ENCODE measurements at places on chromosomes 3 and 15. TPM values are rescaled to one million over a fixed set of nuclear protein-coding genes. Genes with fewer than 3 reads are reported as not detected.

The MYH15 gene
- total RNA-seq = 0.18 TPM

The AGBL1 gene
- not detected for total RNA-seq

The SEMA6D gene
- total RNA-seq = not detected

The CAND2 gene
- 5.0 TPM for total RNA-seq

The SLC12A1 gene
- not detected for total RNA-seq

The GOLGA6D gene
- not detected for total RNA-seq

DNA sequence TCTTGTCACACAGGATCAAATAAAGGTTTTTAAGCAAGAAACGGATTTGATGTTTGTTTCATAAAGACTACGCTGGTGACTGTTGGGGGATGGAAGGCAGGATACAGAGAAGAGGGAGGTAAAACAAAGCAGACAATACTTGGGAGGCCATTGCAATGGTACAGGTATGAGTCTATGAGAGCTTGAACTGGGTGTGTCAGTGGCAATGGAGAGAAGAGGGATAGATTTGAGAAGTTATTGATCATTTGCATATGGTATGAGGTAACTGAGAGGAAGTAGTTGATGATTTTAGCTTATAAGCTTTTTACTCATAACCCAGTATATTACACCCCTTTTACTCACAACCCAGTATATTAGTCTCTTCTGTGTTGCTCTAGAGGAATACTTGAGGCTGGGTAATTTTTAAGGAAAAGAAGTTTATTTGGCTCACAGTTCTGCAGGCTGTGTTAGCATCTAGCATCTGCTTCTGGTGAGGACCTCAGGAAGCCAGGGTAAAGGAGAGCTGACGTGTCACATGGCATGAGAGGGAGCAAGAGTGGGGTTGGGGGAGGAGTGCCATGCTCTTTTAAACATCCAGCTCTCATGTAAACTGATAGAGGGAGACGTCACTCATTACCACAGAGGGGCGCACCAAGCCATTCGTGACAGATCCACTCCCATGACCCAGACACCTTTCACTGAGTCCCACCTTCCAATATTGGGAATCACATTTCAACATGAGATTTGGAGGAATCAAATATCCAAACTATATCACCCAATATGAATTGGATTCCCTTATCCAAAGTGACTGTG, 153.9 kb downstream of the VPS8 start:
- no peak for DNase-seq

DNA sequence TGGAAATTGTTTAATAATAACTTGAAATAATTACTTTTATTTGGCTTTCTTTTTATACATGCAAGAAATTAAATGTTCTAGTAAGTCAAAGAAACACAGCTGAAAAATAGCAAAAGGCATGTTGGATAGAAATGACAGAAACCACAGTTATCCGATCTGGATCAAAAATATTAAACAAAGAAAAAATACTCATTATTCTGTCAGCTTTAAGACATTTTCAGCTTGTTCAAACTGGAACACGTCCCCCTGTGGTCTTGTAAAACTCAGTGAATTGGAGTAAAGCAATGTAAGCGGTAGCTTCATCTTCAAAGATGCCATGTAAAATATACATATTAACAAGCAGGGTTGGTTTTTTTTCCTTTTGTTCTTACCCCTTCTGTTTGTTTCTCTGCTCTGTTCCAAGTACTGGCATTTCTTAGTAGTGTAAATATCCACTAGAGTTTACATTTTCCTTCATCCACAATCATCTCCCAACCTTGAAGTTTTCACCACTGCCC, 223.4 kb downstream of the IGSF11 start:
- no peak for DNase-seq

GRCh38 chr3:57652203-57652602, 40.7 kb downstream of the DENND6A start:
- DNase-seq = no peak

GRCh38 chr3:97822359-97822775, 556 bp downstream of the CRYBG3 start:
- DNase-seq = no peak

GRCh38 chr15:62301993-62302675, 137.0 kb upstream of the C2CD4B start:
- no peak for DNase-seq

- DNase-seq = no peak
These were observed 2.5 kb downstream of the MOBP start for GRCh38 chr3:39469945-39470344.

DNA sequence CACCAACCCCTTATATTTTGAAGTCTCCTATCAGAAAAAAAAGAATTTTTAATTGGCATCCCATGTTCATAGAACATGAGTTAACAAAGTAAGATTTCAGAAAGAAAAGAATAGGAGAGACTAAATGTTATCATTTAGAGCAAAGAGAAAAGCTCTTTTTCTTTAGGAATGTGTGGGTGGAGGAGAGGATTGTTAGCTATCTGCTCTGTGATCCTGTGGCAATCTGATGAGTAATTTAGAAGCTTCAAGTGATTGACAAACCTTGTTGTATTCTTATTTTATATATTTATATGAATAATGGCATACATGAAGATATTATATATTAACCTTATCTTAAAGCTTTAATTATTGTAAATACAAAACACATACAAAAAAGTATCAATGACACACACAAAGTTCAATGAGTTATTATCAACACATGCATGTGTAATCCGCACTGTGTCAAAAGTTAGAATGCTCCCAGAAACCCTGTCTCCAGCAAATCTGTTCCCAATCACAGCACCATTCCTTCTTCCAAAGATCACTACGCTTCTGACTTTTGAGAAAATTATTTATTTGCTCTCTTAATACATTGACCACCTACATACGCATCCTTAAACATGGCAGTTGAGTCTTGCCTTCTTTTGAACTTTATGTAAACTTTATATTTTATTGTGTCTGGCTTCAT, 907.4 kb downstream of the MCTP2 start:
- no peak for DNase-seq

DNA sequence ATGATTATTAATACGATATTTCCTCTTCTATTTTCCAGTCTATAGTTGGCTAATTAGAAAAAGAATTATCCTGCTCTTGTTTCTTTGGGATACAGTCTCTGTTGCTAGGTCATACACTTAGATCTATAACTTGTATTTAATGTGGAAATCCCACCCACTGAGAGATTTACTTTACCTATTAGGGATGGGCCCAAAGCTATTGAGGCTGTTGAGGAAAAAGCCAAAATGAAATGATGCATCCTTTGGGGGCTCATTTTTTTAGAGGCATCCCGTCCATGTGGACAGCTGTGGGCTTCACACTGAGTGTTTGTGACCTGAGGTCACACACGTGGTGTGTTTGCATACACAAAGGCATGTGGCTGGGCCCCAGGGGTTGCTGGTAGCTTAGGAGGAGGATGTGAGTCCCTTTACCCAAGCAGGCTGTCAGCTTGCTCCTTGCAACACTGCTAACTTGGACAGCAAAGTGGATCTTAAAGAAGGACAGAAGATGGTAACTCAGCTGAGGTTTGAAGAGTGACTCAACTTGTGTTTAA, 477.4 kb downstream of the AGBL1 start:
- no peak for DNase-seq

GRCh38 chr3:171049861-171050444, 23.4 kb upstream of the SLC2A2 start:
- peak; percentile 54 for DNase-seq

DNA sequence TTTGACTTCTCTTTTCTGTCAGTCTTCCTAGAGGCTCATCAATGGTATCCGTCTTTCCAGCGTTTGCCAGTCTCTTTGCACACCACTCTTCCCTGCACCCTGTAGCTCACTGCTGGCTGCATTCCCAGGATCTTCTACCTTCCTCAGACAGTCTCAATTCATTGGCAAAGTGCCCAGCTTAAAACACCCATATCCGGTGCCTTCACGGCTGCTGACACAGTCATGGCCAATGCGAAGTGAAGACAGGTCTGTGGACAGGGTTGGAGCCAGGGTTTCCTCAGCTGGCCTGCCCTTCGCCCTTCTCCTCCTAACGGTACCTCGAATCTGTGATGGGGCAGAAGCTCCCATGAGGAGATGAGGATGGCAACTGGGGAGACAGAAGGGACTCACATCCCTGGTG, 36.1 kb downstream of the PTH1R start:
- DNase-seq = no peak

GRCh38 chr3:117145677-117146076, 436.1 kb downstream of the TUSC7 start:
- DNase-seq = no peak

DNA sequence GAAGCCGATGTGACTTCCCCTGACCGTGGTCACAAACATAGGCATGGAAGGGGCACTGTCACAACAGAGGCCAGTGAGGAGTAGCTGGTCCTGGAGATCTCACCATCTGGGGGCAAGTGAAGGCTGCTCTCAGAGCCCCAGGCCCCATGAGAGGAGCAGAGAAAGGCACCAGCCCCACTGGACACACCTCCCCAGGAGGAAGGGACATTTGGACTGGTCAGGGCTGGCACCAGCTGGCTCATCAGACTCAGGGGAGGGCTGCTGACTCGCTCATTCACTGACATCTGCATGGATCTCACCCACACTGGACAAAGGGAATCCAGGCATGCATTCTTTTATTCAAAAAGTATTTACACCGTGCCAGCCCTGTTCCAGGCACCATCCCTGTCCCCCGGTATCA, 26.8 kb downstream of the ESYT3 start:
- no peak for DNase-seq

DNA sequence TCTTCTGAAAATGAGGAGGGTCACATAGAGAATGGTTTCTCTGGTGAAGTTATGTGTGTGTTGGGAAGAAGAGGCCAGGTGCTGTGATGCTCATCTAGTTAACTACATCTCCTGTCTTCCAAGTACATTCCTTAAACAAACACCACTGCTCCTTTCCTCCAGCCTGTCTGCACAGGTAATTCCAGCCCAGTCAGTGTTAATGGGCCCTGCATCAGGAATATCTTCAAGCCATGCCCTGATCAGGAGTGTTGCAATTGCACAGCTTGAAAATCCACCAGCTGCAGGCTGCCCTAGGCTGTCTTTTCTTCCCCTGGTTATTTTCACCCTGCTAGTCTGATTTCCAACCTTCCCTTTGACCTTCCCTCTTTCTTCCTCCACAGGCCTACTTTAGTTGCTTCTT, 41.9 kb upstream of the LMOD3 start:
- DNase-seq = no peak

GRCh38 chr15:51837792-51838251, 8.4 kb downstream of the TMOD3 start:
- DNase-seq = no peak

- no peak for DNase-seq
These were observed 392.4 kb upstream of the ALCAM start for GRCh38 chr3:104974316-104974715.

- DNase-seq = no peak
These were observed 1261.7 kb downstream of the ROBO1 start for GRCh38 chr3:78506061-78506460.

DNA sequence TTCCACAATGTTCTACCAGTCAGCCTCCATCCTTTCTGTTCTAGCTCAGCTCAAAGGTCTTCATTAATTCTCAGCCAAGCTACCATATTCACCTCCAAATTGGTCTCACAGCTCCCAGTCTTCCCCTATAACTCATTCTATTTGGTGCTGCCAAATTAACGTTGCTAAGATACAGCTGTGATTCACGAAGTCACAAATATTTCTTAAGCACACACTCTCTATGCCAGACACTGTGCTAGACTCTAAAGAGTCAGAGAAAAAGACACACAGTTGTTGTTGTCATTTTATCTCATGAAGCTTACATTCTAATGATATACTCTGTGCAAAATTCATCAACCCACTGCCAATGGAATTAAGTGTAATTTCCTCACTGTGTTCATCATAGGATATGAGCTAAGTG, 102.8 kb downstream of the FRMD5 start:
- no peak for DNase-seq

DNA sequence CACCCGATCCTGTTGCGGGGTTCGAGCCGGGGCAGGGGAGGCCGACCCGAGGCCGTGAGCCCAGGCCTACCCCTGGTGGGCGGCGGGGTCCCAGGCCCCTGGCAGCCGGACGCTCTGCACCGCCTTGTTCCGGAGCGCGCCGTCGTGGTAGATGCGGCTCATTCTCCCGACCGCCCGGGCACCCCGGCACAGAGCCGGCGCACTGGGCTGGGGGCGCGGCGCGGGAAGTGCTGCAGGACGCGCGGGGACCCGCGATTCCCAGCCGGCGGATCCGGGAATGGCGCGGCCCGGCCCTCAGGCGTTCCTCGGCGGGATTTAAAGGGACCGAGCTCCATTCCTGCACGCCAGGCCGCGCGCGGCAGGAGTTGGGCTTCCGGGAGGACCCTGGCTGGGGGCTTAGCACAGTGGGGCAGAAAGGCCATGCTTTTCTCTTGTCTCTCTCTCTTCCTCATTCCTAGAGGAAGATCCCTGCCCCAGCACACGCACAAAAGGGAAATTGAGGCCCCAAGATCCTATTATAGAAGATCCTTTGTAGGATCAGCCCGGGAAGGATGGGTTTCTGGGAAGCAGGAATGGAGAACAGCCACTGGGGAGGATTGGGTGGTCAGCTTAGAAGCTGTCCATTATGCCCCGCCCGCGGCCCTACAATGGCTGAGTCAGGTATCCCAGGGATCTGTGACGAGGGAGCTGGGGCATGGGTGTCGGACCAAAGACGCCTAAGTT, at the start of gene ARPIN:
TSS of gene ARPIN (minus strand) at position 279 of the 723 bp plus-strand sequence. CDS start at position 162, 117 bp downstream.
- DNase-seq = no peak

DNA sequence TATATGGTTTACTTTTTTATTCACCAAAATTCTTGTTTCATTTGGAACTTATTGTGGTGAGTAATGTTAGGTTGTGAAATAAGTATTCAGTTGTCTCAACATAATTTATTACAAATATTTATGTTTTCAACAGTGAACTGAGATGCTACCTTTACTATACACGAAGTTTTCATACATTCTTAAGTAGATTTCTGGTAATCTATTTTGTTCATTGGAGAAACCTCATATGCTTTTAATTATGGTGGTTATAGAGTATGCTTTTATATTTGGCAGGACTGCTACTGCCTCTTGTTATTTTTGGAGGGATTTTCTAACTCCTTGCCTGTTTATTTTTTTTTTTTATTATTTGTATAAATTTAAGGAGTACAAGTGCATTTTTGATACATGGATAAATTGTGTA, 253.1 kb downstream of the NLGN1 start:
- no peak for DNase-seq

GRCh38 chr3:46102059-46102779, 74.9 kb upstream of the XCR1 start:
- no peak for DNase-seq

DNA sequence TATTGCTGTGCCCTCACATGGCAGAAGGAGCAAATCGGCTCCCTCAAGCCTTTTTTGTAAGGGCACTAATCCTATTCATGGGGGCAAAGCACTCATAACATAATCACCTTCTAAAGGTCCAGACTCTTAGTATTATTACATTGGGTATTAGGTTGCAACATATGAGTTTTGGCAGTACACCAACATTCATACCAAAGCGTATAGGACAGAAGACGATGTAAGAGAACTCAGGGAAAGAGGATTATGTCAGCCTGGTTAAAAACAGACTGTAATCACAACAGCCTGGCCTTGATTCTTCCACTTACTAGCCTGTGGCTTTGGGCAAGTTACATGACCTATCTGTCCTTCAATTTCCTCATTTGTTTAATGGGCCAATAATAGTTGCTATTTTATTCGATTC, 828.5 kb upstream of the NECTIN3 start:
- DNase-seq = no peak

DNA sequence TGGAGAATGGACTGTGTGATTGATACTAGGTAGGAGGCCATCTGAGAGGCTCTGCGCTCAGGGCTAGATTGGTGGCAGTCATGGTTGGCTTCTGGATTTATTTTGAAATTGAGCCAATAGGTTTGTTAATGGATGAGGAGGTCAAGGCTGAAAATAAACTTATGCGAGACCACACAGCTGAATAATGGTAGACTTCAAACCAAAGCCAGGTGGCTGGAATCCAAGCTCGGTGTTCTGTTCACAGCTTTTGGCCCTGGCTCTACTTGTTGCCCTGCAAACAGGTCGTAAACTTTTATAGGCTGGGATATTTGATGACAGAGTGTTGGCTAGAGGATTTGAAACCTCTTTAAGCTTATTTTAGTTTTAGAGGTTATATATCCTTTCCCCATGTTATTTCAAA, 160.4 kb downstream of the CHL1 start:
- no peak for DNase-seq

Data from T-cell (primary cell).